ENCODE measurements at places on chromosomes 5 and 9.

DNA sequence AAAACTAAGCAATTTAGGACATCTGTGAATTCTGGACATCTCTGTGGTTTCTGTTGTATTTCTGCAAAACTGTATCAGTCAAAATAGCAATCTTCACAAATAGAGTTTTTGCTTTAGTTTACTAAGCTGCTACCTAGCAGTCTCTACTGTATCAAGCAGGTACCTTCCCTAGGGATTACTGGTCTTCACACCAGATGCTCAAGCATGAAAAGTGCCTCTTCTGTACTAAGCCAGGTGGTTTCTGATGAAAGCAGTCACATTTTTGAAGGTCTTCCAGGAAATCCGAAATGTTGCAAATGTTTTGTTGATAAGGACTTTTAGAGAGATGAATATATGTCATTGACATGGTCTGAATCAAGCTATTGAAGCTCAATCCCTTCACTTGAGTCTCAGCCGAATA, 540.0 kb downstream of the KCTD16 start:
- no peak for DNase-seq

- DNase-seq, result no peak
Measured at GRCh38 chr5:108481355-108481931, 99.5 kb upstream of the FBXL17 start.

- no peak for DNase-seq
Measured at GRCh38 chr9:69001921-69002320, 12.0 kb downstream of the PRKACG start.

DNA sequence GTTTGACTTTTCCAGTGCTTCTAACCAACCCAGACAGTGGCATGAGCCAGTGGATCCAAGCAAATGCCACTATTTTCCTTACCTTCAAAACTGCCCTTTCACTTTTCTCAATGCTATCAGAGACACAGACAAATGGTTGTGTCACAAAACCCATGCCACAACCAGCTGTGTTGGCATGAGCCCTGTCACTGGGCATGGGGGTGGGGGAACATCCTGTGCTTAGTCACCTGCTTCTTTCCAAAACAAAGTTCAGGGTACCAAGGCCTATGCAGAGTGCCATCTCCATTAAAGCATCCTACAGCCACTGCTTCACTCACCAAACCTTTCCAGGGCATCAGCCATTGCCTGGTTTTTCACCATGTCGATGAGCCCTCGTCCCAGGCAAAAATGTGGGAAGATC, 30.1 kb downstream of the NIPSNAP3B start:
- no peak for DNase-seq

DNA sequence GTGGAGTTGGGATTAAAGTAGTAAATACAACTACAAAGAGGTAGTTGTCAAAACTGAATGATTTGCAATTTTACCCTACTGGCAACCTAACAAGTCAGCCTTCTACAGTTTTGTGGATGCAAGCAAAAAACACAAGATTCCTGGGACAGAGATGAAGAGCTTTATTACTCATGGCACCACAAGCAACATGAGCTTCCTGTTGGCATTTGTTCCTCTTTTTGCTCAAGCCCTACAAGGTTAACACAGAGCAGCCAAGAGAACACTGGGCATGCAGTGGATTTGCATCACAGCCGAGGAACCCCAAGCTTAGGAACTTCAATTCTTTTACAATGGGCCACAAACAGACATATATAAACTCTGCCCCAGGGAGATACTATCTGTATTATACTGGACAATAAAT, 28.8 kb upstream of the DMAC1 start:
- no peak for DNase-seq

DNA sequence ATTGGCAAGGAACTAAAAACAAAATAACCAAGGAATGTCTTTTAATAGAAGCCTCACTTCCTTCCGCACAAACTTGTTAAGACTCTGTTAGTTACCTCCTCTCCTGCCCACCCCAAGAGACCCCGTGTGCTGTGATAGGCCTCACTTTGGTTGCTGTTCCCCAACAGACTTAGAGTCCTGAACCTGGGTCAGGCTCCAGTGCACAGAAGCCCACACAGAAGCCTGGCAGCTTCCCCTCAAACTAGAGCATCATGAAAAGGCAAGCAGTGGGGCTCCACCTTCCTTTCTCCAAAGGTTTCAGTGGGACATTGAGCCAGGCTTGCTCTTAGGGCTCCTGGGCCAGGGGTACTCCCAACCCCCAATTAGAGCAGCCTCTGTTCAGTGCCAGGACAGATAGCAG, 230.5 kb downstream of the ESM1 start:
- DNase-seq, result no peak

- no peak for DNase-seq
Measured at GRCh38 chr5:77859306-77859705, 83.2 kb upstream of the TBCA start.

- DNase-seq, result no peak
Measured at GRCh38 chr9:108259917-108260675, 595.7 kb downstream of the ACTL7B start.

DNA sequence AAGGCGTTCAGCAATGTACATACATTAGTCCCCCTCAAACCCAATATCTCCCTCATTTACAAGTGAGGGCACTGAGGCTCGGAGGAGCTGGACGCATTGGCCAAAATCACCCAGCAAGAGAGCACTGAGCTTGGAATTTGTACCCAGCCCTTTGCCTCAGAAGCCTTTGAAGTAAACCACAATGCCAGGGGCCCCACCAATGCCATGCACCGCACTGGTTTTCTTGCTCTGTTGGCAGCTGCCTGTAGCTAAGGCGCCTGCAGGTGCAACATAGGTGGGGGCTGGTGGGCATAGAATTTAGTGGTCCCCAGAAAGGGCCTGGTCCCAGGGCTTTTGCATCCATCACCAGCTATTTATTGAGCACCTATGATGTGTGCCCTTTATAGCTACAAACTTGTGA, 37.3 kb upstream of the FUBP3 start:
- no peak for DNase-seq

DNA sequence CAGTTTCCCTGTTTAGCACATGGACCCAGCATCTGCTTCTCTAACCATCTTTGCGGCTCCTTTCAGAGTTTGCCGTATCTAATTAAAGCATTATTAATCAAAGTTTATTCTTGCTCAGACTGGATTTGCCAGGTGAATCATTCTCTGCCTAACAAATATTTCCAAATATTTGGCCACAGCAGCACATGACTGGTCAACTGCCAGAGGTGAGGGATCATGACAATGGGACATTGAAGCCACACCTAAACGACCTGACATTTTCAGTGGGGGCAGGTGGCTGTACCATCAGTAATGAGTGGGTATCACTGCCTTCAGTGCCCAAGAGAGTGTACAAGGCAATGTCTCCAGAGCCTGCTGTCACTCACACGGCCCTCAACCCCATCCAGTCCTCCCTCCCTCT, 80.4 kb downstream of the DIRAS2 start:
- no peak for DNase-seq

GRCh38 chr5:89213573-89213972, 330.6 kb upstream of the MEF2C start:
- DNase-seq, result no peak

DNA sequence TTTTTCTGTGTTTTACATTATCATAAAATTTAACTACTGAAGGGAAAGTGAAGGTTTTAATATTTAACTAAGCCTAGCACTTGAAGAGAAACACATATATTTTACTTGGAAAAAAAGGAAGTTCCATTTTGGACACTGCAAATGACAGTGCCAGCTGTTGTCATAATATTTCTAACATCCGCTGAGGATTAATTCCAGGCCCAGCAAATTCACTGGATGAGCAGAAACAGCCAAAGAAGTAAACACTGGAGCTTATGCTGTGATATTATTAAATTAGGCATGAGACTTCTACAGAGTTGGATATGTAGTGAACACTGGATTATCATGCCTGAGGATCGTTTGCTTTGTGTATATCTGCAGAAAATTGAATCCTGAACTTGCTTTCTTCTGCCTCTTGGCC, 67.6 kb downstream of the GHR start:
- DNase-seq, result no peak

DNA sequence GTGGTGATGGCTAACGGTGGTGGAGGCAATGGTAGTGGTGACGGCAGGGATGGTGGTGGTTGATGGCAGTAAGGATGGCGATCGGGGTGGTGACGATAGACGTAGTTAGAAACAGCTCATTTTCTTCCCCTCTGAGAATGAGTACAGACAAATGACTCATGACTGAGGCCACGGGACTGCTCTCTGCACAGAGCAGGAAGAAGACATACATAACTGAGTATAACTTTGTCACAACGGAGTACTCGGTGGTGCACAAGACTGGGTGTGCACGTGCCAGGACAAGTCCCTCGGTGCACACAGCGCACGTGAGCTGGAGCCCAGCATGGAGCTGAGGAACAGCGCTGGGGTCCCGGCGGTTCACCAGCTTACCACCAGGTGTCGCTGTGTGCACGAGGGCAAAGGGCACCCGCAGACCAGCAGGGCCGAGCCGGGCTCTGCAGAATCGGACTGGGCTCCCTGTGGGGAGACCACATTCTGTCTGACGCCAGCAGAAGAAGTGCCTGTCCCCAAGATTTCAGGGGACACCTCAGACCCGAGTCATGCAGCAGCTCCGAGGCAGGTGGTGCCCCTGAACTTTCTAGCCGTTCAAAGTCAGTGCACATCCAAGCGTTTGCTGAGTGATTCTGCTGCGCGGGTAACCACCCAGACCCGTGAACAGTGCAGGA, 188.6 kb downstream of the FSTL4 start:
- DNase-seq, result peak; percentile 57

DNA sequence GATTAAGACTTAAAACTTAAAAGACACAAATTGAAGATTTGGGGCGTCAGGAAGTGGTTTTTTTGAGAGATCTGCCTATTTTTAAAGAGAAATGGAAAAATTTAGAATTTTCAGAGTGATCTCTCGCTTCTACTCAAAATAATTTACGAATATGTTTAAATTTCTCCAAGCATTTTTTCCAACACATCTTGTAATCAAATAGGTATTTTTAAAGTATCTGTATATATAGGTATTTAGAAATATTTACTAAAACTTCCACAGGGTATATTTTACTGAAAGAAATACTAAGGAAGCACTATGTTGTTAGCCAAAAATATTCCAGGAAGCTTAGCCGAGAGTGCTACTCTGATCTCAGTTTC, 9.8 kb upstream of the PCDHB1 start:
- DNase-seq, result no peak

DNA sequence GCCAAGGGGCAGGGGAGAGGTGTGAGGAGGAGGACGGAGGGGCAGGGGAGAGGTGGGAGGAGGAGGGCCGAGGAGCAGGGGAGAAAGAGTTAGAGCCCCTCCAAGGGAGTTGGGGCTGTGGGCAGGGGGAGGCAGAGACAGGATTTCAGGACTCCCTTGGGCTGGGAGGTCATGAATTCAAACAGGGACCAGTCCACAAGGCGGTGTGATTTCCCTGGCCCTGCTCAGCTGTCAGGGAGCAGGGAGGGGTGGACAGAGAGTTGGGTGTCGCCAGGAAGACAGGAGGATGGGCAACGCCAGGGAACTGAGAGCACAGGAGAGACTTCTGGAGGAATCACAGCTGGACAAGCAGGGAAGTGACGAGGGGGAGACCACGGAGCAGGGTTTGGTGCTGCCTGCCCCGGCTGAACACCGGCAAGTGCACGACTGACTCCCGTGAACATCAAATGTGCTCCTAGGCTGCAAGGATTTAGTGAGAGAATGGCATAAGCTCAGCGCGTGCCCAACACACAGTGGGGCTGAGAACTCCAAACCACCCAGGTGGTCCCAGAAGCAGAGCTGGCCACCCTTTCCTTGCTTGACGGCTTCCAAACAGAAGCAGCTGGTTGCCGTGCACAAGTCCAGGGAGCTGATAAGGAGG, 17.8 kb upstream of the OLFM1 start:
- no peak for DNase-seq

DNA sequence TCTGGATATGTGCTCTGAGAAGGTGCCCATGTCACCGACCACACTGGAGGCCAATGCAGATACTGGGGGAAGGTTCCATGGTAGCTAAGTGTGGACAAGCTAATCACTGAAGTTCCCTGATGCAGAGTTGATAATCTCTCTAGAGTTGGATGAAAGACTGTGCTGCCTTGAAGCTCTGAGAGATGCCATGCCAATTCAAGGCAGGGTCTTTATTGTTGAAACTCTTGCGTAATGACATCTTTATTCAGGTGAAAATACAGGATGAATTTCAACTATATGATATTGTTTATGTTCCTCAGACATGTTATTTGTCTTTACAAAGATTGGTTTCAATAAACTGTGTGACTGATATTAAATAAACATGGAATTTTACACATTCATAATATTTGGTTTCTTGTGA, 167.6 kb upstream of the TMEM161B start:
- DNase-seq, result no peak

- no peak for DNase-seq
Measured at GRCh38 chr9:23824830-23825591, 1.0 kb downstream of the ELAVL2 start.

DNA sequence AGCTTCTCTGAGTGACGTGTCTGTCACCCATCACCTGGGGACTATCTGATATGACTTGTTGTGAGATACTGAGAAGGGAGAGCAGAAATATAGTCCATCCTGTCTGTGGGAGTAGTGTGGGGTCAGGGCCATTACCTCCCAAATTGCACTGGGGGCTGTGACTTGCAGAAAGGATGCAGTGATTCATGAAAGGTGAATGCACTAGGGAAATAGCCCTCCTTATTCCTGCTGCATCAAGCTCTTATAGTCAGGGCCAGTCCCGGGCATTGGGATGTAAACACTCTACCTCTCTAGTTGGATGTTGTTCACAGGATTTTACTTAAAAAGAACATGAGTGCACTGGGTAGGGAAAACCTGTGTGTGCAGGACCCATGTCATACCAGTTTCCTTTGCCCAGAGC, 124.8 kb downstream of the STK32A start:
- DNase-seq, result no peak

- no peak for DNase-seq
Measured at GRCh38 chr5:115320515-115320914, 24.1 kb upstream of the CCDC112 start.

GRCh38 chr9:127131871-127132270, 9.4 kb upstream of the ANGPTL2 start:
- DNase-seq, result no peak

DNA sequence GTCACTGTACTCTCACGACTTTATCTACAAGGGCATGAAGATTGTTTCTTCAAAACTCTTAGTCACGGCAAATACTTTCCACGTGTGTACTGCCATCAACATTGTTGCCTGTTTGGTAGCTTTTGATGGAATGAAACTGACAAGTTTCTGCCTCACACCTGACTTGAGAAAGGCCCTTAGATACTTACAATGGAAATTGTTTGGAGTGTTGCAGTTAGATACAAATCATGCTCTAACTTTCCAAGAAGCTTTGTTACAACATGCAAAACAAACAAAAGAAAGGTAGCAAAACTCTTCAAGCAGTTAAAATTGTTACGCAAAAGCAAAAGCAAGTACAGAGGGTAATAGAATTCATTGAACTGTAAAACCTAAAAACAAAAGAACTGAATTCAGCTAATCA, 91.1 kb upstream of the TLE4 start:
- DNase-seq, result no peak

GRCh38 chr9:97077452-97078295, 38.7 kb upstream of the CTSV start:
- DNase-seq, result no peak

GRCh38 chr5:172450861-172451695, 3.2 kb downstream of the SH3PXD2B start:
- peak; percentile 25 for DNase-seq

GRCh38 chr5:143662020-143662419, 149.9 kb upstream of the HMHB1 start:
- no peak for DNase-seq
